ENCODE measurements at places on chromosomes 5 and 9.

GRCh38 chr5:177357459-177358351, at the start of gene RGS14:
Gene RGS14, plus strand, starts transcription at chr5:177357924. Its CDS starts 101 bp downstream, at chr5:177358025.
- DNase-seq: peak; percentile 38

DNA sequence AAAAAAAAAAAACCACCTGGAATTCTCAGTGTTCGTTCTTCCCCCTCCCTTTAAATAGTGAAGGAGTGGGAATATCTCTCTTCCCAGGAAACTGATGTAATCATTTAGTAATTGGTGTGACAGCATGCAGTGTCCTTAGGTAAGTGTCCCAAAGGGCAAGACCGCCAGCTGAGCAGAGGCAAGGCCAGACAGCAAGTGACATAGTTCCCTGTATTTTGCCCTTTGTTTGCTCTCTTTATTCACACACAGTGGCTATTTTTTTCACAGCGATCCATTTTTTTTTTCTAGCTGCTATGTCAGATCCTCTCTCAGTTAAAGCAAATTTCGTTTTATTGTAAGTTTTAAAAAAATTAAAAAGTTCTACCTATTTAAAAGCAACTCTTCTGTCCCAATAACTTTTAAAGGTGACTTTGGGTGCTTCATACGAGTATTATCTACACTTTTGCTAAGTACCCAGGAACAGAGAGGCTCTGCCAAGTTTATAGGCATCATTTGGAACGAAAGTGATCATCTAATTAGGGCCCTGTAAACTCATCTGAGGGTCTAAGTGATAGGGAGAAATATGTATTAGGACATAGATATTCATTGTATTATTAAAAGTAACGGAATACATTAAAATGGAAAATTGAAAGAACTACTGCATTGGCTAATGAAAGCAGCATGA, 98.2 kb upstream of the ALDH1A1 start:
- DNase-seq: no peak

DNA sequence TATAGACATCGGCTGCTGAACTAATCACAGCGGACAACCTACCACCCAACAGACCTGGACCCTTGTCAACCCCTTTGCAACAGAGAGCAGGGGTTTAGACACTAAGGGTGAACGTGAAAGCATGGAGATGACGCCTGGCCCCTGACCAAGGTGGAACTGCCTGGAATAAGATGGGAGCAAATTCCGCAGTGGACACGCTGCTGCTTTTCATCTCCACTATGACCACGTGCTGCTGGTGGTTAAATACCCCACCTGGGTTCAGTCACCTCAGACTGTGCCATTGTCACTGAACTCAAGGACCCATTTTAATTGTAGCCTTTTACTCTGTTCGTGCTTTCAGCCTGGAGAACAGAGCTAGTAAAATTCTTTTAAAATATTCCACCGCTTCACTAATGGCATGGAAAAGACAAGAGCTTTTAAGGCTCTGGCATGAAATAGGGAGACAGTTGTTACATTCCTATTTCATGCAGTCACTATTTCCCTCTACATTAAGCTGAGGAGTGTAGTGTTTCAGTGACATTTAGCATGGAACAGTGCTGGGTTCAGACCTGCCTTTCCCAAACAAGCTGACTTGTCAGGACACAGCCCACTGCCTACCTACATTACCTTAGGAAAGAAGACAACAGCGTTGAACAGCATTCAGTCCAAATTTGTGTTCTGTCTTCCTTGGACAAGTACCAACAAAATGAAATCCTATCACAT, 96.8 kb downstream of the ANKRD18B start:
- no peak for DNase-seq

DNA sequence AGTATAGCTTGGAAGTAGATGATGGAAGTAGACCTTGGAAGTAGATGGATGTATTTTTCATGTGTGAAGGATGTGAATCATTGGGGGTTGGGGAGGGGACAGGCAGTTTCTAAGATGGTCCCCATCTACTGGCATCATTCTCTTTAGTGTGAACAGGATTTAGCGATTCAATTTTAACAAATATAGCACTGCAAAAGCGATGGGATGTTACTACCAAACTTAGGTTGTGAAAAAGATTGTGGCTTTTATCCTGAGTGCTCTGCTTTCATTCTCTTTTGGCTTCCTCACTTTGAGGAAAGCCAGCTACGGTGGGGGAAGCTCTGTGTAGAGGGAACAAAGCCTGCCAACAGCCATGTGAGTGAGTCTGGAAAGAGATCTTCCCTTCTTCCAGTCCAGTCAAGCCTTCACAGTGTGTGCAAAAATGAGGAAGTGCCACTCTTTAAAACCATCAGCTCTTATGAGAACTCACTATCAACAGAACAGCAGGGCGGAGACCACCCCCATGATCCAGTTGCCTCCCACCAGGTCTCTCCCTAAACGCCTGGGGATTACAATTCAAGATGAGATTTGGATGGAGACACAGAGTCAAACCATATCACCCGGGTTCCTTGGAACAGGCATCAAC, 441.4 kb downstream of the SH3GL2 start:
- DNase-seq: no peak

DNA sequence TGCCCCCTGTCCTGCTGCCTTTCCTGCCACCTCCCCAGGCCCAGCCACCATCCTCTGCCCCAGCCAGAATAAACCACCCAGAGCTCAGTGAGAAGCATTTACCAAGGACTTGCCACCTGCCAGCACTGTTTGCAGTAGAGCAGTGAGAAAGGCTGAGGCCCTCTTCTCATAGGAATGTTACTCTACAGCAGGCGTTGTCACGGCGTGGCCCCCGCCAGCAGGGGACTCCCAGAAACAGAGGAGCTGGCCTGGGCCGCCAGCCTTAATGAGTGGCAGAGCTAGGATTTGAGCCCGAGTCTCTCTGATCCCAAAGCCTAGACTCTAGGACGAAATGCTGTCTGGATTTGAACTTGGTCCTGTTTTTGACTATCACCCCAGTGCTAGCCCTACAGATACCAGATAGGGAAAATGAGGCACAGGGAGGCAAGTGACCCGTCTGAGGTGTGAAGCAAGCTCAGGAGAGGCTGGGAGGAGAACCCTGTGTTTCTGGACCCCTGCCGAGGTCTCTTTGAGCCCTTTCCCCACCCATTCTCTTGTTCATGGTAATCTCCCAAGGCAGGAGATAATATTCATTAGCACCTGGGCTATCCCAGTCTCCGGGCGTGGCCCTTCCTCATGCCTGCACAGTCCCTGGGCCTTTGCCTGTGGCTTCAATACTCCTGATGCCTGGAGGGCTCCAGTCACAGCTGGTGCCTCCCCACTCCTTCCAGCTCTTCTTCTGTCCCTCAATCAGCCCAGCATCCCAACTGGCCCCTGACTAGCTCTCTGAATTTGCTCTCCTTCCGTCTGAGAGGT, 30.7 kb downstream of the HRH2 start:
- no peak for DNase-seq

DNA sequence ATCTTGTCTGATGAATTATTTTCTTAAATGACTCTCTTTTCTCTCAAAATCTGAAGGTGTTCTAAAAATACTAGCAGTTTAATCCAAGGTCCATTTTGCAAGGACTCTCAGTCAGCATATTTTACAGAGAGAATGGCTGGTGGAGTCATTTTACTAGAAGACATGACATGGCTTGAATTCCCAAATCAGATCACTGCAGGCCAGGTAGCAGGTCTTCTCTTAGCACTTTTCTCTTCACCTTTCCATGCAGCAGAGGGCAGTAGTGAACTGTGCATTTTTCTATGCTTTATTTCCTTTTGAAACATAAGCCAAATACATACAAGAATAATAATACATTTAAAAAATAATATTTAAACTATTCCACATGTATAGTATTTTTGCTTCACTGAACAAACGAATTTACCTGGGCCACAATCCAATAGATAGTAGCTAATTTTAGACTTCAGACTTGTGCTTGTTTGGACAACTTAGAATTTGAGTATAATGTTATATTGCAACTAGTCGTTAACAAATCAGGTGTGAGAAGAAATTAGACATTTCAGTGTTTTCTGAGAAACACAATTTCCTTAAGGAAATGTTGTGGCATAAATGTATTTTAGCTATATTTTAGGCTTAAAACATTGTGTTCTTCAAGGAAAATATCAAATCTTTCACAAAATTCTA, 289.4 kb upstream of the DAB2 start:
- no peak for DNase-seq

- no peak for DNase-seq
Observed at GRCh38 chr9:134318481-134318891, 7.8 kb upstream of the RXRA start.

Measured in nucleus accumbens (tissue), 56 donors.